Fibroblast of mammary gland (primary cell): ENCODE measurements at places on chromosomes 5 and 9.

GRCh38 chr9:72440992-72441847 is 76.2 kb upstream of the ZFAND5 start:
- DNase-seq: no peak

DNA sequence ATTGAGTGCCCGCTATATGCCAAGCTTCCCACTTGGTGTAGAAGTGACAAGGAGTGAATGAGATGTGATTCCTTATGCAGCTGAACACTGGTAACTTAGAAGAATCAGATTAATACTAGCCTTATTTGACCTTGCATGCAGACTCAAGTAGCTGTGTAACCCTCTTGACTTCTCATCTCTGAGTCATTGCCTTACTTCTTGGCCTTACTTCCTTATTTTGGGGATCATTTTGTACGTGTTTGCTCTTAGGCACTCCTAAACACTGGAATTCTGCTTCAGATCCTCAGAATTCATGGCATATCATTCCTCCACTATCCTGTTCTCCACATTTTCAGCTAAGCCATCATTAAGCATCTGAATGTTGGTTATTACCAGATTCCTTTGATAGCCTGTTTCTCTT is 948.9 kb upstream of the ARRDC3 start:
- peak; percentile 77 for DNase-seq

- no peak for DNase-seq
Observed at GRCh38 chr5:137015540-137016116, 483.5 kb downstream of the SPOCK1 start.

- DNase-seq: no peak
Observed at GRCh38 chr9:115073456-115073855, 44.5 kb downstream of the TNC start.

DNA sequence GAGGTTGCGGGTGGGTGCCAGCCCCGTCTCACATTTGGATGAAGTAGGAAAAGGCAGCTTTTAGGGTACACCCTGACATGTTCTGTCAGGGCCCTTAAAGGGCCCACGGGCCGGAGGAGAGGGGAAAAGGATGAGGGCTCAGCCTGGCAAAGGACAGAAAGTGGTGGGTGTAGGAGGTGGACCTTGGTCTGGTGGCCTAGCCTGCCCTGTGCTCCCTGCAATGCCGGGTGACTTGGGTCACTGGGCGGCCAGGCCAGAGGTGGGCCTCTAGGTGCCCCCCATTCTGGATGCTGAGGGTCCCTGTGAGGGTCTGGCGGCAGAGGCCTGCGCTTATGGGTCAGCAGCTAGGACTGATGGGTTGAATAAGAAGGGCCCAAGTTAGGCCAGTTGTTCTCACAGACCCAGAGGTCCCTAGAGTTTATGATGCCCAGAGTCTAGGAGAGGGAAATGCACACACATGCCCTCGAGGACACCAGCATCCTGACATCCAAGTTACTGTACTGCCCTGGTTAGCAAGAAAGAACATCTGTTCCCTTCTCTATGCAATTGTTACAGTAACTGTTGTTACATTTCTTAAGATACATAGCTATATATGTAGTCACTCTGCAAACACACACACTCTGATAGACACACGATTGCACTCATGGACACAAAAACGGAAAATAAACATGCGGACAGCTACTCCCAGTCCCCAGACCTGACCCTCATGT is 12.5 kb downstream of the TRIM7 start:
- peak; percentile 33 for DNase-seq

- peak; percentile 31 for DNase-seq
Observed at GRCh38 chr9:4339836-4340560, 40.1 kb upstream of the GLIS3 start.

DNA sequence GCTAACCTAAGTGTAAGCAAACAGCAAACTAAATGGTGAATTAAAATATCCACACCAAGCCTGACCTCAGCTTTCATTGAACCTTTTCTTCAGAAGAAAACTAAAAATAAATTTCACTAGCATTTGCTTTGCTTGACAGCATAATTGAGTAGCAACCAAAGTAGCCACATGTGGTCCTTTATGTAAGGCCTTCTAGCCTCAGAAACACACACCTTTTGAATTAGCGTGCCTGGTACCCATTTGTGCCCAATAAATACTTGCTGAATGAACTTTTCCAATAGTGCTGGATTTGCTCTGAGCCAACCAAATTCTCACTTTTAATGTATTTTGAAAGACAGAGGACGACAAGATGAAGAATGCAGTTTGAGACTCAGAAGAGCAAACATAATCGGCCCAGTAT is 2.1 kb upstream of the NIPBL start:
- DNase-seq: peak; percentile 14

GRCh38 chr9:16873126-16873802 is 2.8 kb upstream of the BNC2 start:
- DNase-seq: peak; percentile 79

DNA sequence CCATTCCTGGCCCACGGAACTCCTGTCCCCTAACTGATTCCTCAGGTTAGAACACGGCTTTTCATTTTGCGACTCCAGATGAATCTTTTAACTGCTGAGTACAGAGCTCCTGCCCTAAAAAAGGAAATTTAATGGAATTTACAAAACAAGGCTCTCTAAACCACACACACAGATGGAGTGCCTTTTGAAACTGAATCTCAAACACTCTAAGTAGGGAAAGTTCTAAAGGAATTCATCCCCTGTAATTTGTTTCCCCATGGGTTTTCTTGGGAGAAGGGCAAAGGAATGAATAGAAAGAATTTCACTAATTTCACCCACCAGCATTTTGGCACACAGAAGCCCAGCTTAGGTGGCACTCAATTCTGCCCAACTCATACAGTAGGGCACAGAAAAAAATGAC is 106.5 kb downstream of the THBS4 start:
- DNase-seq: no peak

DNA sequence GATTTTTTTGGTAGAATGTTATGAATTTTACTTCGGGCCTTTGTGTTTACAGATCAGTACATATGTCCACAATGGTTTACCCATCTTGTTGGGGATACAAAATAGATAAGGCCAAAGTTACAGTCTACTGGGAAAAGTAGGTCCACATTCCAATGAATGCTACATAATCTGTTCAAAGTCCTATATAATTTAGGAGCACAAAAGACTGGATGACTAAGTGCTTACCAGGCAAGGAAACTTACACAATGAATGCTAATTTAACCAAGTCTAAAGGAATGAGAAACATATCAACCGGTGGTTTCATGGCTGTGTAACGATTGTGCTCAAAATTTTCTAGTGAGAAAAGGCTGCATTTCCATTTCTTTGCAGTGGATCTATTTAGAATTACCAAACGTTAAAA is 97.4 kb upstream of the TRPM3 start:
- DNase-seq: peak; percentile 2

DNA sequence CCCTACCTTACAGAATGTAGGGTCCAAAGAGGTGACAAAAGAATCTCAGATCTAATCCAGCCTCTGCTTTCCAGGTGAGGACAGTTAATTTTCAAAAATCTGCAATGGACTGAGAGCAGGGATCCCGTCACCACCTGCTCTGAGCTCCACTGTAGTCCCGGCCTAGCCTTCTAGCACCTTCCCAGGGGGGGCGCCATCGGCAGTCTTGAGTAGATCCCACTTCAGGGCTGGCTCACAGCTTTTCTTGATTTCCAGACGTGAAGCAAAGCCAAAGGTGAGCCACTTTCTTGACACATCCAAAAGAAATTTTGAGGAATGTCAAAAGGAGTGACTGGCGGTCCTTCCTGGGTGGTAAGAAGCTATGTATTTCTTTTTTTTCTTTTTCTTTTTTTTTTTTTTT is 114.1 kb downstream of the SYK start:
- peak; percentile 40 for DNase-seq

- no peak for DNase-seq
Observed at GRCh38 chr9:8261737-8262136, 462.2 kb upstream of the DMAC1 start.

DNA sequence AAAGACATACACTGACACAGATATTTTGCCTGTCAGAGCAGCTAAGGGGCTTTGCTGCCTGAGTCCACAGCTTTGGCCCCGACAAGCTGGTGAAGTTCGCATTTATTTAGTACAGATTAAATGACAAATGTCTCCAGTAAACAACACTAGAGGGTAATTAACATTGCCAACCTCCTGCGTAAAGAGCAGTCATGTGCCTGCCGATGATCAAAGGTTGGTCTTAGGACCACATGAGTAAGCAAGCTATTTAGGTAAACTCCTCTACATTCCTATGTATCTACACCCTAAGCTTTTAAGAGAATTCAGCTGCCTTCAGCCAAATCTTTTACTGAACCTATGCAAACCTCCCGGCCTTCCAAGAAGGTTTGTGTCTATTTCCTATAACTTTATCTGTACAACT is 73.0 kb upstream of the PJA2 start:
- no peak for DNase-seq

GRCh38 chr5:24816206-24816605 is 171.4 kb upstream of the CDH10 start:
- DNase-seq: no peak

DNA sequence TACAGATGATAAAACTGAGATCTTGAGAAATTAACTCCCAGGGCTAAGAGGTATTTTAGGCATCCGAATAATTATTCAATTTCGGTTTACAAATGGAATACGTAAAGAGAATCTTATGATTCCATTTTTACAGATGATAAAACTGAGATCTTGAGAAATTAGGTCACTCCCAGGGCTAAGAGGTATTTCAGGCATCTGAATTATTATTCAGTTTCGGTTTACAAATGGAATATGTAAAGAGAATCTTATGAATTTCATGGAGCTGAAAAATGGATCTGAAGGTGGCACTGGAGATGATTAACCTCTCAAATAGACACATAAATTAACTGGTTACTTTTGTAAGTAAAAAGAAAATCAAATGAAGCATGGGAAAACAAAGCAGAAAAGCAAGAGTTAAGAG is 44.2 kb downstream of the FGF1 start:
- DNase-seq: no peak

- DNase-seq: peak; percentile 94
Observed at GRCh38 chr5:88785746-88786565, 97.0 kb downstream of the MEF2C start.

GRCh38 chr5:169197343-169197742 is 103.6 kb downstream of the SLIT3 start:
- no peak for DNase-seq

DNA sequence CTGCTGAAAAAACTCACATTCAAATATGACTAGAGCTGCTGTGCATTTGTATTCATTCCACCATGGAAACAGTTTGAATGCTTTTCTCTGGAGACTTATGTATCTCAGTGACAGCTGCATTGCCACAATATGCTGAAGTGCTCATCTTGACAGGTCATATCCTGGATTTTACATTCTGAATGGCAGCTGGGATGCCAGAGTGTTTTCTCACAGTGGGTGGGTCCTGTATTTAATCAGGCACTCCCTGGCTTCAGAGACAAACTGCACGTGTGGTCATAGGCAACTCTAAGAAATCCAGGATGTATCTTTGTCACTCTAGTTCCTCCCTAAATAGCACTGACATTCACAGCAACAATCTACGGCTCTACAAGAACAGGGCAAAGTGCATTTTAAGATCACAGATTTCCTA is 75.6 kb downstream of the ST8SIA4 start:
- DNase-seq: peak; percentile 5

- no peak for DNase-seq
Observed at GRCh38 chr9:114026335-114026734, 51.8 kb downstream of the AMBP start.

DNA sequence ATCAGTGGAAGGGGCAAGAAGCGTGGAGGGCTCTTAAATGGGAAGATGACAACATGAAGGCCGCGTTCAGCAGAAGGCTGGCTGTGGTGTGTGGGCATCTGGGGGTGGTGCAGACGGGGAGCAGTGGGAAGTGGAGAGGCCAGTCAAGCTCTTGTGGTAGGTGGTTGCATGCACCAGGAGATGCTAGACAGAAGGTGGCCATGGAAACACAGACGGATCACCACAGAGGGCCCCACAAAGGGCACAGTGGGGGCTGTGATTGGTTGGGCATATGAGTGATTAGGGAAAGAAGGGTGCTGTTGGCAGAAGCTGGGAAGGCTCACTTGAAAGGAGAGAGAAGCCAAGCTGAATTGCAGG is 14.7 kb downstream of the MTMR12 start:
- DNase-seq: no peak

- no peak for DNase-seq
Observed at GRCh38 chr5:154298065-154298464, 107.5 kb downstream of the GALNT10 start.

DNA sequence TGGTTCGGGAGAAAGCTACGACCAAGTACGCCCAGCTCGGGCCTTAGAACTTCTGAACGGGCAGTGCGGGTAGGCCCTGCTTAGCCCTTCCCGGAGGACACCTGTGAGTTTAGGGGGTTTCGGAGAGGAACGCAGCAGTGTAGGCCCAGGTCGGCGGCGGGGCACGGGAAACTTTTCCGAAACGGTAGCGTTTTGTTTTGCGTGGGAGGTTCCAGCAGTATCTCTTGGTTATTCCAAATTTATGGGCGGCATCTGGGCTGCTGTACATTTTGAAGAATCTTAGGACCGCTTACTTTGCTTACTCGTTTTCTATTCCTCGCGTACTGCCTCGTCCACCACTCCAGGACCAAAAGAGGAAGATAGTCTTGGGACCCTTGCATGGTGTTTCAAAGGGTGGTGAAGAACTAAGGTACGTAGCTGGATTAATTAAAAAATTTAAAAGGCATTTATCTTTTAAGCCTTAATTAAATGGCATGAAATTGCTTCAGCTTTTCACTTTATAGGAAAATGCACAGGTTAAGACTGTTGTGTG is 492 bp downstream of the TENT2 start:
- DNase-seq: no peak

GRCh38 chr5:125717209-125717608 is 706.0 kb upstream of the GRAMD2B start:
- DNase-seq: peak; percentile 53

DNA sequence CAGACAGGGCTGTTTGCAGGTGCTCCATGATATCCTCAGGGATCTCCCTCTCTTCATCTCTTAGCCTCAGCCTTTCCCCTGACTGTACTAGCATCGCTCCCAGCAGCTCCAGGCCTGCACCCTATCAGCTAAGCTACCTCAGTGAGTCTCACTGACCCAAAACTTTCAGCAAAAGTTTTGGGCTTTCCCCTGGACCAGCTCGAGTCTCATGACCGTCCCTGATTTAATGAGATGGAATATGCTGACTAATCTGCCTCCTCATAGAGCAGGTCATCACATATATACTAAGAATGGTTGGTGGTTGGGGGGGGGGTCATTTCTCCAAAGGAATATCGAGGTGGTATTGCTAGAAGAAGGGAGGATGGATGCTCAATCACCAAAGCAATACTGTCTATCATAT is 151.5 kb downstream of the NR3C1 start:
- no peak for DNase-seq

DNA sequence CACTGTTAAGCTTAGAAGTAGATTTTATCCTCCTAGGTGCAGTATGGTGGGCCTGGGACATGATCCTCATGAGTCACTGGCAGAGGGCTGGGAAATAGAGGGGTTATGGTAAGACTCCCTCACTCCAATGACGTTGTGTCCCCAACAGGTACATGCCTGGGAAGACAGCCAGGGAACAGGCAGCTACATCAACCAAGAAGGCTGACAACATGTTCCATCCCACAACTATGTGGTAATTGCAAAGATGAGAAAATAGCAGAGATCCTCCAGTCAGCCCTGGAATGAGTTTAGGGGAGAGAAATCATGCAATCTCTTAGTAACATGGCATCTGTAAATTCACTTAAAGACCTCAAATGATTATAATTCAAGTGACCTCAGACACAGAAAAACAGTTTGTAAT is 114.4 kb upstream of the LIFR start:
- peak; percentile 73 for DNase-seq
